Omental fat pad (tissue), 4 donors: ENCODE measurements at places on chromosomes 13 and 19. TPM values are rescaled to one million over a fixed set of nuclear protein-coding genes. Genes with fewer than 3 reads are reported as not detected.

DNA sequence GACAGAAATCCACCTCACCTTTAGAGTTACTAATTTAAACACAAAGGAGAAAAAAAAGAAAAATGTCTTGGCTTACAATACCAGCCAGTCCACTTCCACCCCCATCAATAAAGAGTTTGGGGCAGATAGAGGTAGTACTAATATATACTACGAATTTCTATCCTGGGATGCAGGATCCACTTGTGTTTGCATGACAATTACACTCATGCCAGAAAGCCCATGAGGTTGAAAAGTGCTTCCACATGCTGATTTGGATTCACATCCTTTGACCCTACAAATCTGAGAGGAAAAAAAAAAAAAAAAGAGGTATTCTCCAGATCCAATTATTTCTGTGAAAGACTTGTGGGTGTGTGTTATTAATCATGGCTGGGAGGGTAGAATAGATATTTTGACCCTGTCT, 335.2 kb downstream of the SLITRK1 start:
- no peak for DNase-seq

DNA sequence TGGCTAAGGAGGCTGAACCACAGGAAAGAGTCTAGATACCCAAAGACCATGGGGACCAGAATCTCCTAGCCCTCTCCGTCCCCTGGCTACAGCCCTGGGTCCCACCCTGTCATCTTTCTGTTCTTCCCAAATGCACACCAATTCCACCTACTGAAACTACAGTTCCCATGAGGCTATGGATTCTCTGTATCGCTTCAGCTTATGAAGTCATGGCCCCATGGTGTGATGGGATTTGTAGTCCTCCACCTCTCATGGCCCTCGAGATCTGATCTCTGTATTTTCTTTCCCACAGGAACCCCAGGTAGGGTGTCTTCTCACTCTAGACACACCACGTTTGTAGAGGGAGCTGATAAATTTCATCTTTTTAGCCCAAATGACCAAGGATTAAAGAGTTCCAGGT, 11.8 kb downstream of the PTPRH start:
- no peak for DNase-seq

DNA sequence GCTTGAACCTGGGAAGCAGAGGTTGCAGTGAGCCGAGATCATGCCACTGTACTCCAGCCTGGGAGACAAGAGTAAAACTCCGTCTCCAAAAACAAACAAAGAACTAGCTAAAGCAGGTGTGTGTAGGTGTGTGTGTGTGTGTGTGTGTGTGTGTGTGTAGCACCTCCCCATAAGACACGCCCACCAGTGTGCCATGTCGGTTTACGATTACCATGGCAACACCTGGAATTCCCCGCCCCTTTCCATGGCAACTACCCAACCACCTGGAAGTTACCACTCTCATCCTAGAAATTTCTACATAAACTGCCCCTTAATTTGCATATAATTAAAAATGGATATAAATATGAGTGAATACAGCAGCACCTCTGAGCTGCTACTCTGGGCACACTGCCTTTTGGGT, 80.9 kb upstream of the ADGRE5 start:
- DNase-seq = no peak

GRCh38 chr13:29473166-29473565, 122.3 kb downstream of the SLC7A1 start:
- DNase-seq = no peak

DNA sequence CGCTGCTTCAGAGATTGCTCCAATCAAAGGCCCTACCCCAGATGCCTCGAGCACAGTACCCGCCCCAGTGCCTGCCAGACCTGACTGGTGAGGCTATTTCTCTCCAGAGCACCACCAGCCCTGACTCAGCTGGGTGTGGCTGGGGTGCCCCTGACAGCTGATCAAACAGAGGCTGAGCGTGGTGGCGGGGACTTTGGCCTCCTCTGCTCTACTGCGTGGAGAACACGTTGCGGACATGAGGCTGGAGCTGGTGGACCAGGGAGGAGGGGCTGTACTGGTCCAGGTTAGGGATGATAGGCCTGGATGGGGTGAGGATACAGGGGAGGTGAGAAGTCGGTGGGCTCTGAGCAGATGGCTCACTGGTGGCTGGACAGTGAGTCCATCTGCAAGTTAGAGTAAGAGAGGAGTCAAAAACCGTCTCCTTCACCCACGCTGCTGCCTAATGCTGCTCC, 3.5 kb upstream of the DOCK6 start:
- DNase-seq = no peak

- no peak for DNase-seq
Measured at GRCh38 chr19:44757057-44757734, 8.7 kb downstream of the BCL3 start.

DNA sequence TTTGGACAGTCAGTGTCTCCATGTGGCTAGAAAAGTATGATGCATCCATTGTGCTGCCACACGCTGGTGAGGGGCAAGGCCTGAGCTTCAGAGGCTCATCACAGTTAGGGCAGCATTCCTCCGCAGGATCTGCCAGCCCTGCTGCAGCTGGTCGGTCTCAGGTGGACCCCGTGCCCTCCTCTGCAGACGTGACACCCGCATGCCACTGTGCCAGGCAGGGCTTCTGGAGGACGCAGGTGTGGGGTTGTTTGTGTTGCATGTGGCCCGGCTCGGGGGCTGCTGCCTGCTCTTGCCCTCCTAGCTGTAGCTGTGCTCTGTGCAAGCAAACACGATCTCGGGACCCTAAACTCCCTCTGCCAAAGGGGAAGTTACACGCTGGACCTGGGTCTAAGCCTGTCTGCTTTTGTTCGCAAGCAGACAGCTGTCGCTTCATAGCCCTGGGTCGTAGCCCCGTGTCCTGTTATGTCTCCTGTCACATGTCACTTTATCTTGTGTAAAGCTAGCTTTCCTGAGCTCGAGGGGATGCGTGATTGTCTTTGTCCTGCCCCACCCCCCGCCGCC, 45.3 kb downstream of the SLC7A9 start:
- no peak for DNase-seq

DNA sequence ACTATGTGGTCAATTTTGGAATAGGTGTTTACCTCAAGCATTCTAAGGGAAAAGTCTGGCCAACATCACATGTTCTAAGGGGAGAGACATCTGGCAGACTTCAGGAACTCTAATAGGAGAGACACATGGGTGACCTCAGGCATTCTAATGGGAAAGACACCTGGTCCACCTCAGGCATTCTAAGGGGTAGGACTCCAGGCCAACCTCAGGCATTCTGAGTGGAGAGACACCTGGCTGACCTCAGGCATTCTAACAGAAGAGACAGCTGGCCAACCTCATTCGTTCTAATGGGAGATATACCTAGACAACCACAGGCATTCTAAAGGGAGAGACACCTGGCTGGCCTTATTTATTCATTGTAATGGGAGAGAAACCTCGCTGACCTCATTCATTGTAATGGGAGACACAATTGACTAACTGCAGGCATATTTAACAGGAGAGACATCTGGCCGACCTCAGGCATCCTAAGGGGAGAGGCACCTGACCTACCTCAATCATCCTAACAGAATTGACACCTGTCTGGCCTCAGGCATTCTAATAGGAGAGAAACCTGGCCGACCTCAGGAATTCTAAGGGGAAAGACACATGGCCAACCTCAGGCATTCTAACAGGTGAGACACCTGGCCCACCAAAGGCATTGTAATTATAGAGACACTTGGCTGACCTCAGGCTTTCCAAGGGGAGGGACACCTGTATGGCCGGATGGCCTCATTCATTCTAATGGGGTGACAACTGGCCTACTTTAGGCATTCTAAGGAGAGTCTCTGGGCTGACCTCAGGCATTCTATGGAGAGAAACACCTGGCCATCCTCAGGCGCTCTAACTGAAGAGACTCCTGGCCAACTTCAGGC, 1346.8 kb downstream of the UQCRFS1 start:
- DNase-seq = no peak

DNA sequence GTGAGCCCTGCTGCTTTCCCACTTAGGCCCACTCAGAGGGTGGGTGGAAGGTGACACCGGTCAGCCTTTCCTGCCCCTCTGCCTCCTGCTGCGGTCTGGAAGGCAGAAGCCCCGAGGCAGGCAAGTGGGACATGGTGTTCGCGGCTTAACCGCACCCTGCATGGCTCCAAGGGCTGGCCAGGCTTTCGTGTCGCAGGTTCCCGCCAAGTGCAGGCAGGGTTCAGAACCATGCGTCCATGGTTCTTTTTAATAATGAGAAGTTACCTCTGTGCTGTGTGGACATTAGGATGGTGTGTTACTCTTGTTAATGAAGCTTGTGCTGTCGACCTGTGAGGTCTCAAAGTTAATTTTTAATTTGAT, 986 bp downstream of the DGKH start:
- DNase-seq = no peak

DNA sequence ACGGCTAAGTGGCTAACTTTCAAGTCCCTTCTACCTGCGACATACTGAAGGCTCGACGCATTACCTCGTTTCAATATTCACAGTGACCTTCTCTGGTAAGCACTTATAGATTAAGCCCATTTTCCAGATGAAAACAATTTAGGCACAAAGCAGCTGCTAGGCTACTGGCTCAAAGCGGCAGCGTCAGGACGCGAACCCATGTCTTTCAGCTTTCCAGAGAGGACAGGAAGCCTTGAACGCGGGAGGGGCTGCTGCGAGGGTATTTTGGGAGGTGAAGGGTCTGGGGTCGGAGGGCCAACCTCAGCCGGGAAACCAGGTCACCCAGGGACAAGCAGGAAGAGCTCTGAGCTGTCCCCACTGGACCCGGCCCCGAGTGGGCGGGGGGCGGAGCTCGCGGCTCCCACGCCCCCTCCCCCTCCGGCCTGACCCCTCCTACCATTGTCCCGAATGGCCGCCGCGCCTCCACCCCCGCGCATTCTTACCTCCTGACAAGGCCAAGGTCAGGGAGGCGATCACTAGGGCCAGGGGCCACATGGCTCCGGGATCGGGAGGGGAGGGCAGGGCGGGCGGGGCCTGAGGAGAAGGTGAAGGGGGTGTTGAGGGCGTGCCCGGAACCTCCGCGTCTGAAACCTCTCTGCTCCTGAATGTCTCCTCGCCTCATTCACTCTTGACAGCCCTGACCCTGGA, at the start of gene KLK13:
KLK13 (minus strand) TSS at position 559 of the 687 bp plus-strand sequence; CDS start at position 534, 25 bp downstream.
- peak; percentile 28 for DNase-seq

DNA sequence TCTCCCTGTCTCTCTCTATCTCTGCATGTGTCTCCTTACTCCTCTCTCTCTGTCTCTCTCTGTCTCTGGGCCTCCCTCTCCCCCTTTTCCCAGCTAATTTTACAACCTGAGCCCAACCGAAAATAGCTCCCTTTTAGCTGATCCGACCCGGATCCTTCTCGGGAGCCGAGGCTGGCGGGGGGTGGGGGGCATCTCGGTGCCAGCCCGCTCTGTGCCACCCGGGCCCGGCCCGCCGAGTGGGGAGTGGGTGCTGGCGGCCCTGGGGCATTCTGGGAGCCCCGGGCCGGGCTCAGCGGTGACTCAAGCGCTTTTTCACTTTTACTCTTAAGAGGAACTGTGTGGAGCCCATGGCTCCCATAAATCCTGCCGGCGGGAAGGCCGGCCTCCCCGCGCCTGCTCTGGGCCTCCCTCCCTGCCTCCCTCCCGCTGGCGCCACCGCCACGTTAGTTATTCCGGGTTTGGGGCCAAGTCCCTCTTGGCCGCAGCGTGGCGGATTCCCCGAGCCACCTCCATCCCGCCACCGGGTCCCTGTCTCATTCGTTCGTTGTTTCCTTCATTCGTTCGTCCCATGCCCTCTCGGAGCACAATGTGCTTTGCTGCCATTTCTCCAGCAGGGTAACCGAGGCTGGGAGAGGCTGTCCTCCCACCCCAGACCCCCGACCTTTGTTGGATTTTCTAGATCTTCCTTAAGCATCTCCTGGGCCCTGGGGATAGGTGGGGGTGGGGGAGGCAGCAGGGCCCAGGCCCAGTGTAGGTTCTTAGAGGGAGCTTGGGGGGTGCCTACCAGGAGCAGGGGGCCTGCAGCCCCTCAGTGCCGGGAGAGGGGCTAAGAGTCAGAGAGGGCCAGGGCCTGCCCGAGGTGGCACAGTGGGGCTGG, 3.2 kb downstream of the NFIC start:
- no peak for DNase-seq

DNA sequence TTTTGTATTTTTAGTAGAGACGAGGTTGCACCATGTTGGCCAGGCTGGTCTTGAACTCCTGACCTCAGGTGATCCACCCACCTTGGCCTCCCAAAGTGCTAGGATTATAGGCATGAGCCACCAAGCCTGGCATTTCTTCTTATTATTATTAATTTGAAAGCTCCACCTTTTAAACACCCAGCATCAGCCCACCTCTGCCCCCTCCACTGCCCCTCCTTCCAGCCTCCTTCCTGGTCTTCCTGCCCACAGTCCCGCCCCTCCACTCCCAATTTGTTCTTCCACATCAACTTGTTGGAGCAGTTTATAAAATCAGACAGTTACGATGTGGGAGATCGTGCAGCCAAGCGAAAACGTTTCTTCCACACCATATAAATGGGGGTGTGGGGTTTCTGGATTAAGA, 7.8 kb upstream of the CLIP3 start:
- no peak for DNase-seq

Gene SCAF1
- total RNA-seq = 8.8 TPM

Gene CEACAM6
- total RNA-seq = not detected

Gene ASF1B
- total RNA-seq = 0.37 TPM

Gene BEST2
- not detected for total RNA-seq

Gene FUT2
- total RNA-seq = not detected

Gene SYCN
- not detected for total RNA-seq

Gene CEACAM4
- 2.6 TPM for total RNA-seq

Gene VSTM2B
- not detected for total RNA-seq

Gene EGLN2
- 91.6 TPM for total RNA-seq

Gene ZSCAN4
- total RNA-seq = not detected

Gene CD177
- 4.3 TPM for total RNA-seq

Gene CEACAM7
- not detected for total RNA-seq

Gene ZNF254
- total RNA-seq = 17.5 TPM

Gene PCDH17
- total RNA-seq = 7.9 TPM
